ENCODE measurements at places on chromosomes 1 and 21.

DNA sequence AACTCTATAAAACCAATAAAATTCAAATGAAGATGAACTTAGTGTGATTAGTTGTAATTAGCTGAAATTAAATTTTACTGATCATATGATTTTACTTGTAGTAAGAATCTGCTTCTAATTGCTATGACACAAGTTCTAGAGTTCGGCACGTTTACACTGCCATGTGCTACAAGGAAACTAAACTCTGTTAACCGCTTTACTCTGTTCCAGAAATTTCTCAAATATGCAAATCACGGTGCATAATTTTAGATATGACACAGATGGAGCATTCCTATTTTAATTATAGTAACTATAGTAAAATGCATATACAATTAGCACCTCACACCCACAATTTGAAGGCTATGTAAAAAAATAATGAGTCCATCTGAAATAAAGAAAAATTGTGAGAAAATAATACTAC is 14.8 kb downstream of the HEATR1 start:
- no peak for DNase-seq

DNA sequence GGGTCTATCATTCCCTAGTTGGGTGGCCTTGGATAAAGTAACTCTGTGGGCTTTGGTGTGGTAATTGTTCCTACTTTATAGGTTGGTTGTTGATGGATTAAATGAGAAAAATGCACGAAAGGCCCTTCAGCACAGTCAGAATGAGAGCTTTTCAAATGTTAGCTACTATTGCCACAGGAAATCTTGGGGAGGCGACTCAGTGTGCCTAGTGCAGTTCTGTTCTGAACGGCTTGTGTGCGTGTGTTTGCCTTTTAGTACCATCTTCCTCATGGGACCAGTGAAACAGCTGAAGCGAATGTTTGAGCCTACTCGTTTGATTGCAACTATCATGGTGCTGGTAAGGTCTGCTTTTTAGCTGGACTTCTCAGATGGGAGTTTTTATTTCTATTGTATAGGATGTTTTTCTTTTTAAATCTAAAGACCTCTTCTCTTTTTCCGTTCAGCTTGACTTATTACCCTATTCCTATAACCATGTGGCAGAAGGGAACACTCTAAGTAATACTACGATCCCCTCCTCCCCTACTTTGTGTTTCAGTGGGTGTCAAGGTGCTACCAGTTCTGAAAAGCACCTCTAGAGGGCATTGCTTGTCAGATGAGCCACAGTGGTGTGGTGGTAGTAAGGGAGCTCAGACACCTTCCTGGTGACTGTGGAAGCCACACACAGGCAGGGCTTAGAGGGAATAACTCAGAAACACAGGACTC is 9.2 kb downstream of the SFT2D2 start:
- DNase-seq, result no peak

GRCh38 chr1:112992780-112993179 is 36.8 kb upstream of the SLC16A1 start:
- DNase-seq, result no peak

DNA sequence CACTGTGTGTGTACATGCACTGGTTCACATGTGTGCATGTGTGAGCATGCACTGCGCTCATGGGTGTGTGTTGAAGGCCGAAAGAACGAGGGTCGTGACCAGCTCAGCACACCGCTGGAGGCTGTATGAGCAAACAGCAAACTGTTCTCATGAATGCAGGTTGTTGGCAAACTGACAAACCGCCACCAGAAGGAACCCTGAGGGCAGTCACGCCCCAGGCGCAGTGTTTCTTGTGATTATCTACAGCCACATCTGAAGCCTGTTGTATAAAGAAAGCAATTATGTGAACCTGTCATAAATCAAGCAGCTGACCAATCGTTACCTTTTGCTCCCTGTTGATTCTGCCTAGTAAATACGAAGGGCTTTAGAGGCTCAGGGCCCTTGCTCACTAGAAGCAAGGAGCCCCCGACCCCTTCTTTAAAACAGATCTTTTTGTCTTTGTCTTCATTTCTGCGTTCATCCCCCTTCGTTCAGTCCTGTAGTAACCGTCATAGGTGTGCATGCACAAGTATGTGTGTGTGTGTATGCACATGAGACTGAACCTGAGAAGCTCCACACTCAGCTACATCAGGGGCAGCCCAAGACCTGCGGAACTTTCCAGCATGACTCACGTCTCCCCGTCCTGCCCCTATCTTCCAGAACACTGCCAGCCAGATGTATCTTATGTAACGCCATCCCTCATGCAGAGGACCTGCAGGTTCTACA is 16.8 kb upstream of the RIPK4 start:
- no peak for DNase-seq

DNA sequence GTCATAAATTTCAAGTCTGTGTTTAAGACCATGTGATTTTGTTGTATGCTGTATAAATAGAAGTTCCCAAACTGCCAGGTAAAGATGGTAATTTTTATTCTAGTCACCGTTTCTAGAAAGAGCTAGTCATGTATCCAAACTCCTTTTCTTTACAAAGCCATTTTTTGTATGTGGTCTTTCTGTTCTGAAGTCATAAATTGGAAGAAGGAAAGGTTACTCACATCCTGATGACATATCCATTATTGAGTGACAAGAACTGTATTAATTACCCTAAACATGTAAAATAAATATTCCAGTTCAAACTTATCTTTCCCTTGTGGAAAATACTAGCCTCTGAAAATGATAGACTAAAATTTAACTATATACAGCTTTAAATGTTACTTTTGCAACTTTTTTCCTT is 104.7 kb downstream of the POFUT2 start:
- DNase-seq, result no peak

GRCh38 chr1:207863893-207864535 is 46.9 kb downstream of the CD34 start:
- DNase-seq, result no peak

DNA sequence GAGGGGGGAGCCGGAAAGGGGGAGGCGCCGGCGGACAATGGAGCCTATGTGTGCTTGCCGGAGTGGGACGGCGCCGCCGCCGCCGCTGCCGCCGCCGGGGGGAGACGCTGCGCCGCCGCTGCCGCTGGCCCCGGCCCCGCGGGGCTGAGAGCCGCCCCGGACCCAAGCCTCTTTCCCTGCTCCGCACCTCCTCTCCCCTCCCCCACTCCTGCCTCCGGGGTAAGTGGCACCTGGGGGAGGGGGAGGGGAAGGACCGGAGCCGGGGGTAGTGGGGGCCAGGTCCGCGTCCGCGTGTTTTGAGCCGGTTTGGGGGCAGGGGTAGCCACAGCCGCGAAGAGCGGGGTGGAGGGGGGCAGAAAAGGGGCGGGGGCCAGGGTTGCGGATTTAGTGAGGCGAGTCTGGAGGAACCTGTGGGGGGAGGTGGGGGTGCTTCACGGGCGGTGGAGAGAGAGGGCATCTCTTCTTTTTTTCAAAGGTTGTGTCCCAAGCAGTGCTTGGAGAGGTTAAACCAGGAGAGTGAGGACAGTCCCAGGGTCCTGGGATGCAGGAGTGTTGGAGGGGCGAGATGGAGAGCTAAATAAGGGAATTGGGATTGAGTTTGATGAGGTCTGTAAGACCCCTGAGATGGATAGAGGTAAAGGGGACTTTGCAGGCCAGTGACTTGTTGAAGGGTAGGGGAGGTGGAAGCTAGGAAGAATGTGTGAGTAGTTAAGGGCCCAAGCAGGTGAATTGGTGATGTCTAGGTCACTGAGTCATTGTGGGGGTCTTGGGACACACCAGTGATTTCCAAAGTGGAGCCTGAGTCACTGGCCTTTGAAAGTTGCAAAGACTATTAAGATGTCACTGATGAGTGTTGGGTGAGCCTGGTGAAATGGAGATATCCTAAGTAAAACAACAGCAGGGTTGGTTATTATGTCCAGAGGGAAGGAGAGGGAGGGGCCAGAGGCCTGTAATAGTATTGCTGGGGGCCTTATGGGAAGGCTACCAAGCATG is 59.1 kb downstream of the BCL9 start:
- DNase-seq, result no peak

GRCh38 chr1:36864182-36864822 is 170.0 kb downstream of the GRIK3 start:
- DNase-seq, result no peak

- DNase-seq, result no peak
Observed at GRCh38 chr21:44994047-44994694, 54.3 kb downstream of the SLX9 start.

DNA sequence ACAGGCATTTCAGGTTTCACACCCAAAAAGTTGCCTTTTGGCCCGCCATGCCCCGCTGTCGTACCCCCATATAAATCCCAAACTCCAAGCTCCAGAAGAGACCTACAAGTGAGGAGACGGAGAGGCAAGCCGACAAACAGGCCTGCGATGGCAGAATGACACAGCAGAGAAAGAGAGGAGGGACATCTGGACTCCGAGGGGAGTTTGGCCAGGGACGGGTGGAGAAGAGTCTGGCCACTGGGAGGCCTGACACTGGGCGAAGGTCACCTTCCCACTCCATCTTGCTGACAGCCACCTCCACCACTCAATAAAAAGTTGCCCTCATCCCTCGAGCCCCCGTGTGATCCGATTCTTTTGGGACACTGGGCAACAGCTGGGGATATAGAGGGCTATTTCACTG is 1.9 kb upstream of the CFH start:
- DNase-seq, result no peak

- peak; percentile 68 for DNase-seq
Observed at GRCh38 chr1:201559679-201560162, 20.8 kb downstream of the NAV1 start.

DNA sequence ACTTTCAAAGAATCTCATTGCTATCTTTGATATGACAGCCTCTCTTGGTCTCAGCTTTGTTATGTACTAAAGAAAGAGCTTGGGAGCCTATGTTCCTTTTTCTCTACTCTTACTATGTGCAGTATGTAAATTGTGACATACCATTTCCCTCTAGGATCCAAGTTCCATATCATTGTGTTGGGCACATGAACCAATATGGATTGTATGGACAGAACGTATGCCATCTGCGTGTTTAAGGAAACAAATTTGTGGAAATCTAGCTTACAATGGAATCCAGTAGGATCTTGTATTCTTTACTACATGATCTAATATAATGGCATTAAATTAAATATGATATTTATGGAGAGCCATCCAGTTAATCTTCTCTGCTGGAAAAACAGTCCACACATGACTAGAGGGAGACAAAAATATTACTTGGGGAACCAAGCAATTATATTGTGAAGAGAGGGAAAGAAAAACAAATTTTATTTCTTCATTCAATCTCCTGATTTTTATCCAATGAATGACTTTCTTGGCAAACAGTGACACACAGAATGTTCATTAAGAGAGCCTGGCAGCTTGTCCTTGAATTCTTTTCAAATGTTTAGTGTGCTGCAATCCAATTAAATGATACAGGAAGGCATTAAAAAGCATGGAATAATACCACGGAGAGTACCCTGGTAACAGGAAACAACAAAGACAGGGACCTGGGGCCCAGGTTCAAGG is 106.5 kb upstream of the DAB1 start:
- no peak for DNase-seq

- DNase-seq, result no peak
Observed at GRCh38 chr1:116367256-116367945, 5.6 kb upstream of the ATP1A1 start.

- peak; percentile 1 for DNase-seq
Observed at GRCh38 chr1:29651246-29651645, 414.9 kb downstream of the PTPRU start.

- no peak for DNase-seq
Observed at GRCh38 chr1:14955402-14955801, 198.1 kb upstream of the TMEM51 start.

DNA sequence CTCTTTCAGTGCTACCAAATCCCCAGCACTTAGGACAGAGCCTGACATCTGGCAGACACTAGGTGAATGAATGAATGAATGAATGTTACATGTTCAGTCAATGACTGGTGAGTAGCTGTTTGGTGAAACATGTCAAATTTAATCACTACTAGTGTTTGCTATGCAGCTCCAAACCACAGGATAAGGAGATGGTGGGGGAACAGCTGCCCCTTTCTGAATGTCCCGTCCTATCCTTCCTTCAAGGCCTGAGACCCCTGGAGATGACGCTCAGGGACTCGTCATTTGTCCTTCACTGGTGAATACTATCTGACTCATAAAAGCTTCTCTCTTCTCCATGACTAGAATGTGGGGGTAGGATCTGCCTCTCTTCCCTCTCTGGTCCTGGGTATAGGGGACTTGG is 175.4 kb downstream of the HIVEP3 start:
- DNase-seq, result no peak

Data from progenitor cell of endocrine pancreas (in vitro differentiated cells).